ENCODE measurements at places on chromosomes 6 and 20. TPM values are rescaled to one million over a fixed set of nuclear protein-coding genes. Genes with fewer than 3 reads are reported as not detected.

The RBM24 gene
- total RNA-seq = 1.3 TPM

- no peak for DNase-seq
Measured at GRCh38 chr6:78322068-78322845, 545.1 kb upstream of the IRAK1BP1 start.

DNA sequence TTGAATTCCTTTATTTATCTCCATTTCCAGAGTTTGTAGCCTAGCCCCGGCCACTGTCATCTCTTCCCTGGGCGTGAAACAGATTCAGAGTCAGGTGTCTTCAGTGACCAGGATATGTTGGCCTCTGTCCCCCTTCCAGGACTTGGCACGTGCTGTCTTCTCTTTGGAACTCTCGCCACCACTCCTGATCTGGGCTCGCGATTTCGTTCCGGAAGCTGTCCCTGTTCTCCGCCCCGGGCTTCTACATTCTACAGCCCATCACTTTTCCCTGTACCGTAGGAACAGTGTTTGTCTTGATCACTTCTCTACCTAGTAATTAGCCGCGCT, 739 bp downstream of the GSS start:
- peak; percentile 42 for DNase-seq

DNA sequence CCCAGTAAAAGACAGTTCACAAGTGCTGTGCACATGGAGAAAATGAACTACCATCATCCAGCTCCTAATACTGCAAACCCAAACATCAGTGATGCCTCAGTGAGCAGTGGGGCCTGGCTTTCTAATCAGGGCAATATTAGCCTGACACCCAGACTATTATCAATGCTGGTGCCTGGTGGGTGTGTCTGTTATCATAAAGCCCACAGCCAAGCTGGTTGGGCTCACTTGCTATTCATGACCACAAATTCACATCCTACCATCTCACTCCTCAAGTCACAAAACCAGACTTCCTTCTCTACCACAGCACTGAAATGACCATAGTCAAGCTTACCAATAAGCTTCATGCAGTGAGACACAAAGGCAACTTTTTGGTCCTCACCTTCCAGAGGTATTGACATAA, 180.8 kb upstream of the PLN start:
- DNase-seq = no peak

The TOX2 gene
- 1.5 TPM for total RNA-seq

DNA sequence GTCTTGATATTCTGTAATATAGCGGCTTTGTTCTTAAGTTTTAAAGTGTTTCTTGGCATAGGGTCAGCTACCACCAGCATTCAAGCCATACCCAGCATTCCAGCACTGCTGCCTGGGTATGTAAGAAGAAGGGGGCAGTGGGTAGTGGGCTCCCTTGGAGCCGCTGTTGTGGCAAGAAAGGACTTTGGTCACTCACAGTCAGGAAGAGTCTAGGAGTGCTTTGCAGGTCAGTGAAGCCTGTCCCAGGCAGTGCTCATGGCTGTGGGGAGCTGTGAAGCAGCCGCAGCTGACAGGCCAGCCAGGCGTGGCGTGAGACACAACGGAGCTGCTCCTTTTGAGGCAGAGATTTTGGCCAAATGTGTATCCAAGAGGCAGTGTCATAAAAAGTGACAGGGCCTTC, 512.0 kb downstream of the CDKAL1 start:
- DNase-seq = no peak

The PPP1R10 gene
- total RNA-seq = 41.3 TPM

The MYCT1 gene
- total RNA-seq = 1.6 TPM

The GMPR gene
- total RNA-seq = 0.35 TPM

DNA sequence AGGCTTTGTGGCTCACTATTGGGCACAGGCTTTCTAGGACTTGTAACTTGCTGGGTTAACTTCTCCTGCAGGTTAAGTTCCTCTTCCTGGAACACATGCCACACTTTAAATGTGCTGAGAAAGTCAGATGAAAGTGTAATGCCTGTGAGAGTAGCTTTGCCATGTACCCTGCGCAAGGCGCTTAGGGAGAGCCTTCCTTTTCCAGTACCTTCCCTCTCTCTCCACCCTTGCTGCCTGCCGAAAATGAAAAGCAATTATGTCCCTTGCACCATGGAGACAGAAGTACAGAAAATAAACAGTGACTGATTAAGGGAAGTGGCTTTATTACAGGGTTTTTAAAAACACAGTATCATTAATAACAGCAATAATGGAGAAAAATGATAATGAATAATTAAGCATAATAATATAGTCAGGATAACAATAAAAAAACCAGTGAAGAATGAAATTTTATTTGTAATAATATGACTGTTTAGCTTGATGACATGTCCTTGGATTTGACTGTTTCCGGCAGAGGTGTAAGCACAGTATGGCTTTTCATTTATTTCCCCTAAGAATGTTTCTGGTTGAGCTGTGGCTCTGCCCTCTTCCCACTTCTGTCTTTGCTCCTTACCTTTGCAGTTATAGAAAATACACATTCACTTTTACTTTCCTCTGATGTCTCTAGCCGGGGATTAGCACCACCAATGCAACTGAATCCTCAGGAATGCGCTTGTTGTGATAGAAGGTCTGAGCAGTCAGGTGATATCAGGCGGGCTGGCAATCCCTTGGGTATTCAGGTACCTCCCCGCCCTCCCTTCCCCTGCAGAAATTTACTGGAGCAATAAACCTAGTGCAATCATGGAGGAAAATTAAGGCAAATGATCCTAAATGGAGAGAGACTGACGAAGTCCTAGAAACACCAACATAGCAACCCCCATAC, 472.3 kb upstream of the CITED2 start:
- peak; percentile 59 for DNase-seq

GRCh38 chr6:11008821-11009220, 35.3 kb downstream of the ELOVL2 start:
- DNase-seq = no peak

The SOBP gene
- total RNA-seq = 3.1 TPM

- no peak for DNase-seq
Measured at GRCh38 chr20:53853111-53853713, 217.2 kb downstream of the BCAS1 start.

GRCh38 chr20:50331469-50332363, 141.1 kb downstream of the CEBPB start:
- DNase-seq = no peak

The RSPO4 gene
- 0.74 TPM for total RNA-seq

- peak; percentile 13 for DNase-seq
Measured at GRCh38 chr20:58753922-58754551, 61.4 kb downstream of the NPEPL1 start.

GRCh38 chr6:165616116-165616515, 46.9 kb downstream of the PDE10A start:
- no peak for DNase-seq

GRCh38 chr6:161446296-161446925, 172.6 kb upstream of the AGPAT4 start:
- no peak for DNase-seq

The NHLRC1 gene
- 1.0 TPM for total RNA-seq

- DNase-seq = no peak
Measured at GRCh38 chr20:53959911-53960578, 110.3 kb downstream of the BCAS1 start.

The CRISP2 gene
- total RNA-seq = 0.50 TPM

DNA sequence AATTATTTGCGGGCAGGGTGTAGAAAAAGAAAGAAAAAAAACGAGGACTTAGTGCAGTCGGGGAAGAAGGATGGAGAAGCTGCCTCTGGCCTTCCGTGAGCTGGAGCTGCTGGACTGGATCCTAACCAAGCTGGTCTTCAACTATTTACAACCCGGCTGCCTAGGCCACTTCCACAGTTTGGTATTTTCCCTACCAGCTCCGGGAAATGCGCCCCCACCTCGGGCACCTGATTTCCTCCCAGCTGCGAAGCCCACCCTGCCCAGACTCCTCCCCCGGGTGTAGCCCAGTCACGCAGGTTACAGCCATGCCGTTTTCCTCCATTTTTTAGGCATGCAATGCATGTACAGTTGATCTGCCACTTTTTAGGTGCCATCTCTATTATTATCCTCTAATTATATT, 21.2 kb downstream of the THEMIS start:
- DNase-seq = peak; percentile 93

DNA sequence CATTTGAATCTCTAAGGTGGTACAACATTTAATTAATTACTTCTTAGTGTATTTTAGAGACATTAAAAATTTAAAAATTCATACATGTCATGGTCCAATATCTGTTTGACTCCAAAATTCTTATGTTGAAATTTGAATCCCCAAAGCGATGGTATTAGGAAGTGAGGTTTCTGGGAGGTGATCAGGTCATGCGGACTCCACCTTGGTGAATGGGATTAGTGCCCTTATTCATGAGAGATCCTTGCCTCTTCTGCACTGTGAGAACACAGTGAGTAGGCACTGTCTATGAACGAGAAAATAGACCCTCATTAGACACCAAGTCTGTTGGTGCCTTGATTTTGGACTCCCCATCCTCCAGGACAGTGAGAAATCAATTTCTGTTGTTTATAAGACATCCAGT, 254.7 kb downstream of the PTPRK start:
- DNase-seq = no peak

DNA sequence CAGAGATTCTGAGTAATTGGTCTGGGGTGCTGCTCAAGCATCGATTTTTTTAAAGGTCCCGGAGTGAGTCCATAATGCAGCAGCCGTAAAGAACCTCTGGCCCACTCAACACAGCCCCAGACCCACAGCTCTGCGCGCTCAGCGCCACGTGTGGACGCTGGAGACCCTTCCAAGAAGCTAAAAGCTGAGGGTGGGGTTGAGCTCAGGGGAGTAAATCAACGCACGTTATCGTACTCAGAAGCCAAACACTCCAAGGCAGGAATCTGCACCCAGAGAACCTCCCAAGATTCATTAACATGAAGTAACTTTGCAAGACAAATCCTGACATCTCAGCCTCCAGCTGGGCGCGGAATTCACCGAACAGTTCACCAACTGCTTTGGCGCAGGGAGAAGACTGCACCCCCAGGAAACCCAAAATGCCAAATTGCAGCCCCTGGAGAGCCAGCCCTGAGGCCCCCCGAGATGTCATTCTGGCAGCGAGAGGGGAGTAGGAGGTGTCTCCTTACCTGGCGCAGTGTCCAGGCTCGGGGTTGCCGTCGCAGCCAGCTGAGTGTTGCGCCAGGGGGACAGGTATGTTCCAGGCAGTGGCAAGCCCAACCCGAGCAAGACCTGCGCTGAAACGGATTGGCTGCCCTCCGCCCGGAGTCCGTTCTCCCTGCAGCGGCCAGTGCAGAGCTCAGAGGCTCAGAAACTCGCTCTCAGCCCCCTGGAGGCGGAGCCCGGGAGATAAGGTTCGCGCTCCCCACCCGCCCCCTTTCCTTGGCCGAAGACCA, at the start of gene COL21A1:
Gene COL21A1, minus strand, starts transcription at position 700 of the 773 bp plus-strand sequence. CDS start 64,962 bp downstream, outside the sequence.
- DNase-seq = peak; percentile 94

DNA sequence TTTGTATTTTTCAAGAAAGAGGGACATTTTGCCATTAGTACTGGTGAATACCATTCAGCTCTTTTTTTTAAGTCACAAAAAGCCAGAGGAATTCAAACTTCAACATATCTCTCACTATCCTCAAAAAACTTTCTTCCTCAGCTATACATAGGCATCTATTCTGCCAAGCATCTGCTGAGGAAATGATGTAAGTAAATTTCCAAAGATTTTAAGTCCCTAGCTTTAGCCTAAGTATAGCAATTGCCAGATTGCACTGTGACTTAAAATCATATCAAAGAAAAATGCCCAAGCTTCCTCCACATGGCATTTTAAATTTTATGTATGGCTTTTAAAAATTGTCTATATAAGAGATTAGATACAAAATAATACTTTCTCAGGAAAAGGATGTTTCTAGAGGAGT, 237.4 kb downstream of the EYS start:
- no peak for DNase-seq

GRCh38 chr6:166267526-166267925, 40.7 kb downstream of the PRR18 start:
- DNase-seq = no peak

The FNDC11 gene
- 6.5 TPM for total RNA-seq

- no peak for DNase-seq
Measured at GRCh38 chr6:436308-437036, 44.9 kb downstream of the IRF4 start.

DNA sequence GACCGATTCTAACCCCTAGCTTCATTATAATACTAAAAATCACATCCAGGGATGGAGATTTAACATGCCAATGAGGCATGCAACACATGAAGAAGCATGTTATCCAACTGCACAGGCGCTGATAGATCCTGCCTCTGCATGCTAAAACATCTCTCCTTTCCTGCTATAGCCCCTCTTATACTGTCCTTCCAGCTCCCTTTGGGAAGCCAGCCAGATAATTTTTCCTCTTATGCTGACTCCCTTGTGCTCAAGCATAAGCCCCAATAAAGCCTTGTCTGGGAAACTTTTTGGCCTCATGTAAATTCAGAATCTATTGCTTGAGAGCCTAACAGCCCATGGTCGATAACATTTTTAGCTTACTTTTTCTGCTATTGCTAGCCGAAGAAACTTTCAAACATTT, 404.3 kb downstream of the EPM2A start:
- no peak for DNase-seq

- no peak for DNase-seq
Measured at GRCh38 chr6:12058172-12058961, 46.3 kb downstream of the HIVEP1 start.

DNA sequence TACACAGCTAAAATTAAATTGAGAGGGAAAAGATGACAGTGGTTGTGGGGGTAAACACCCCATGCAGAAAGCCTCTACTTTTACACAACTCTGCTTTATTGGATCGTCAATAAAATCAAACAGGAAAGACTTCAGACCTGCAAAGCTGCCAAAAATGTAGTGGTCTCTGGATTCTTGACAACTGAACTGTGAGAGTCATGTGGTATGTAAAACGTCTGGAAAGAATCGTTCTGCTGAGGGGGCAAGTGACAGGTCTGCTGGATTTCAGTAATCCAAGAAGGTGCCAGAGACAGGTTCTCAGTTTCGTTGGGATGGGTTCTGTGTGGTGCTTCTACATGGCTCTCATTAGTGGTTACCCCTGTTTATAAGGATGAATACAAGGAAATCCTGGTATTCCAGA, 63.3 kb downstream of the TSPYL4 start:
- DNase-seq = no peak

The CHRNA4 gene
- 3.9 TPM for total RNA-seq

The ETV7 gene
- total RNA-seq = 0.19 TPM

The MATN4 gene
- total RNA-seq = 5.1 TPM

All from GM23338 (cell line).